ENCODE measurements at places on chromosomes 2 and 18.

- DNase-seq = no peak
These were observed 14.4 kb downstream of the EFR3B start for GRCh38 chr2:25056098-25056821.

DNA sequence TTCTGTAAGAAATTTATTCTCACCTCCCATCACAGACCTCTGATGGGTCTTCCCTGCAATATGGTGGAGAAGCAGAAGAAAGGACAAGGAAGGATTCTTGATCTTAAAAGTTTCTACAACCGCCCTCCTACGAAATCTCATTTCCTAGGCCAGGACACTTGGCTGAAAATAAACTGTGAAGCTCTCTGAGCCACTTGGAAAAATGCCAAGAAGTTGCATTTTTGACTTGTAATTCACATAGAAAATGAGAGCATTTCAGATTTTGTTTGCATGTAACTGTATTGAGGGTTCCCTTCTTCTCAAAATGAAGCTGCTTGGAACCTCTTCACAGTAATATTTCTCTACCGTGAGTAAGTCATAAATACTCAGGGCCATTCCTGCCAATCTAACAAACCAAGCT lies 458.3 kb upstream of the SLC14A2 start:
- no peak for DNase-seq

DNA sequence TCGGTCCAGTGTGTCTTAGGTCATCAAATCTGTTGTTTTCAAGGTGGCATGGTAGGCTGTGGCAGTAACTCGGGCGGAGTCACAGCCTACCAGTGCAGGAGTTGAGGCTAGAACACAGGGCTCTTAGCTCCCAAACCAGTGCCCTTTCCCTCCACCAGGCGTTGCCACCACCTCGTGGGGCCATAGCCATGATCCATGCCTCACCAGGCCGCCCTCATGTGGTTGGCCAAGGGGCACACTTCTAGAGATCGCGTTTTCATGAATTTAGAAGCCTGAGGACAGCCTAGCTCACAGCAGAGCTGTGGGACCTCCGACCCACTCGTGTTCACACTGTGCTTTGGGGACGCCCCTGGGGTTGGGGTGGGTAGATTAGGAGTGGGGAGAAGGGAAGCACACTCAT lies 10.6 kb downstream of the SEC11C start:
- no peak for DNase-seq

GRCh38 chr18:58004317-58004716 lies 39.7 kb upstream of the NEDD4L start:
- no peak for DNase-seq

DNA sequence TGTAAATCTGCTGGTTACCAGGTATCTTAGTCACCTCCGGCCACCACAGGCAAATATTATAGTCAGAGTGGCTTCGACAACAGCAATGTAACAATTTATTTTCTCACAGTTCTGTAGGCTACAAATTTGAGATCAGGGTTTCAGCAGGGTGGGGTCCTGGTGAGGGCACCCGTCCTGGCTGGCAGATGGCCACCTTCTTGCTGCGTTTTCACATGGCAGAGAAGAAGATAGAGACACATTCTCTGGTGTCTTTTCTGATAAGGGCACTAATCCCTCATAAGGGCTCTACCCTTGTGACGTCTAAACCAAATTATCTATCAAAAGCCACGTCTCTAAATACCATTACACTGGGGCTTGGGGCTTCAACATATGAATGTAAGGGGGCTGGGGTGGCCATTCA lies 843.2 kb upstream of the FANCL start:
- DNase-seq = no peak

- DNase-seq = no peak
These were observed 70.0 kb upstream of the ACVR2A start for GRCh38 chr2:147774805-147775204.

DNA sequence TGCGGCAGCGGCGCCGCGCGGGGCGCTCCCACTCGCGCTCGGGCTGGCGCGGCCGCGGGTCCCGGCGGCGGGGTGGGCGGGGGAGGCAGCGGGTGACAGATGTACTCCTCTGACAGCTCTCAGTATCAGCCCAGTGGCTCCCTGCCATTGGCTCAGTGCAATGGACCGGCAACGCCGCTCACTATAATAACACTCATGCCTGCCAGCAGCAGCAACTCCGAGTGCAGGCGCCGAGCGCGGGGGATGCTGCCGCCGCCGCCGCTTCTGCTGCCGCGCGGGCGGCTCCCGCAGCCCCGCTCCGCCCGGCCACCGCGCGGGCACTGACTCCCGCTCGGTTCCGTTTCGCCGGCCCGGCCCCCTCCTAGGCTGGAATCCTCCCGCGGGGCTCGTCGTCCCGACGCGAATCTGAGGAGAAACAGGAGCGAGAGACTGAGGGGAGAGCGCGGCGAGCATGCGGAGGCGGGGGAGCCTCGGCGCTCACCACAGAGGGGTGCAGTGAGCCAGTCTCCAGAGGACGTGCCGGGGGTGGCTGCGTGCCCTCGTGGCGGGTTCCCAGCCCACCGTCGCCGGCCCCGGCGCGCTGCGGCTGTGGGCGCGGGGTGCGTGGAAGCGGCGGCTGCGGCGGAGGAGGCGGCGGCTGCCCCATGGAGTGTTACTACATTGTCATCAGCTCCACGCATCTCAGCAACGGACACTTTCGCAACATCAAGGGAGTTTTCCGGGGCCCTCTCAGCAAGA lies at the start of gene ZNF804A:
Gene ZNF804A, plus strand, starts transcription at position 214 of the 738 bp plus-strand sequence. Its CDS starts 431 bp downstream, at position 645.
- peak; percentile 71 for DNase-seq

GRCh38 chr2:28620801-28621171 lies 124.9 kb downstream of the PLB1 start:
- no peak for DNase-seq

GRCh38 chr2:227267410-227268115 lies 57.5 kb upstream of the MFF start:
- no peak for DNase-seq

- no peak for DNase-seq
These were observed 192.2 kb upstream of the PXDN start for GRCh38 chr2:1936427-1936980.

DNA sequence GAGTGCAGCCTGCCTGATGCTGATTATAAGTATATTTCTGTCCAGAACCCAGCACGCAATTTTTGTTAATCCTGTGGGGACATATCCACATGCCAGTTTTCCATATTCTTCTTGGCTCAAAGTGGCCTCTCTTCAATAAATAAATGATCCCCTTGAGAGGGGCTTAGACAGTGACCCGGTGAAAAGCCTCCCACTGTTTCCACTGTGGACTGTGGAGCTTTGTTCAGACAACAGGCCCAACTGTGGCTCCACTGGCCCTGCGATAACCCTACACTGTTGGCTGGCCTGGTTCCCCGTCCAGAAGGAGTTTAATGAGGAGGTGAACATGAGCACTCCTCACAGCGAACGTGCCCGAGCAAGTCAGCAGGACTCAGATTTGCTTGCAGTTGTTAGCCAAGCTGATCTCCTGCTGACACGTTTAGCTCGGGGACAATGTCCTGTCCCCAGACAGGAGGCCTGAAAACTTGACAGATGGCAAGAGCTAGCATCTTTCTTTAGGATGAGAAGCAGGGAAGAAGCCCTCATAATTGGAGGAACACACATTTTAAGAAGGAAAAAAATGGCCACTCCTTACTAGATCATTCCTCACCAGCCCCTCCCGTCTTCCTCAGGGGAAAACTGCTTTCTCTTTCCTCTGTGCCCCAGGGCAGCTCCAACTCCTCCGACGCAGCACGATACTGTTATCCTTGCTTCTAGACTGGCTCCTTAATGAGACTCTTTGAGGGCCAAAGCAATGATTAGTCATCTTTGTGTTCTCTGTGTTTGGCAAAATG lies 20.0 kb upstream of the MTCL1 start:
- no peak for DNase-seq
